Brain (organoid and tissue), 16 donors: ENCODE measurements at places on chromosomes 6 and 20. TPM values are rescaled to one million over a fixed set of nuclear protein-coding genes. Genes with fewer than 3 reads are reported as not detected.

C6orf15 gene
- polyA plus RNA-seq = not detected

LY6G6D gene
- polyA plus RNA-seq = not detected

INSM1 gene
- 321 TPM for polyA plus RNA-seq

SPAG4 gene
- 6.0 TPM for polyA plus RNA-seq

RRP36 gene
- polyA plus RNA-seq = 58.7 TPM

SOX18 gene
- polyA plus RNA-seq = 7.2 TPM

DBNDD2 gene
- polyA plus RNA-seq = 646 TPM
